ENCODE measurements at places on chromosomes 6 and 20.

DNA sequence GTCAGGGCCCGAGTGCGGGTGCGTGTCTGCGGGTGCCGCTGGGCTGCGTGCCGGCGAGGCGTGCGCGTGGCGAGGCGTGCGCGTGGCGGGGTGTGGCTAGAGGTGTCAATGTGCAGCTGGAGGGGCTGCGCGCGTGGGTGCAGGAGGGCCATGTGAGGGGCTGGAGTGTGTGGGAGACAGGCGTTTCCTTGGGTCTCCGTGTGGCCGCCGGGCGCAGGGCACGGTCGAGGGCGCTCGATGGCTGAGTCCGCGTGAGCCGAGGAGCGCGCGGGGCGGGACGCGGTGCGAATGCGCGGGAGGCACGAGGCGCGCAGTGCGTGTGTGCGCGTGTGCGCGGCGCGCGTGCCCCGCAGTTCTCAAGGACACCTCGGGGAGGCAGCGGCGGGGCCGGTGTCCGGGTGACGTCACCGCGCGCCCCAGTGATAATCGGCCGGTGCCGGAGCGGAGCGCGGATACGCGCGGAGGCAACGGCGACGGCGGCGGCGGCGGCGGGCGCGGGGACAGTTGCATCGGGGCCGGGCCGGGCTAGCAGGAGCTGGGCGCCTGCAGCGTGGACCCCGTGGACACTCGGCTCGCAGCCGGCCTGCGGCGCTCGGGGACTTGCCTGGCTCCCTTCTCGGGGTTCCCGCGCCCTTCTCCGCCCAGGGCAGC is 38.7 kb downstream of the YTHDF1 start:
- DNase-seq: no peak

GRCh38 chr6:104640150-104640700 is 219.5 kb downstream of the HACE1 start:
- no peak for DNase-seq

DNA sequence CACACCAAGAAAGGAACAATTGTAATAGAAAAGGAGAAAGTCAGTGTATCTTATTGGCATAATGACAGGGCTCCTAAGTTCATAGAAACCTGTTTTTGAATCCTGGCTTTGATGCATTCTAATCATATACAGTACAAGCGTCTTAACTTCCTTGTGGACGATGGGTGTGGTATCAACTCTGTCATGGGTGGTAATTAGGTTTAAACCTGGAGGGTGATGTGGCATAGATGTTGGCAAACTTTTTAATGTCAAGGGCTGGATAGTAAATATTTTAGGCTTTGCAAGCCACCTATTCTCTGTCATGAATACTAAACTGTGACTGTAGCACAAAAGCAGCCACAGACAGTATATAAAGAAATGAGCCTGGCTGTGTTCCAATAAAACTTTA is 138.7 kb upstream of the EDN1 start:
- DNase-seq: no peak

GRCh38 chr20:44477151-44477550 is 1.5 kb downstream of the TTPAL start:
- DNase-seq: no peak

GRCh38 chr6:134097114-134097707 is 44.8 kb upstream of the SLC2A12 start:
- peak; percentile 24 for DNase-seq

DNA sequence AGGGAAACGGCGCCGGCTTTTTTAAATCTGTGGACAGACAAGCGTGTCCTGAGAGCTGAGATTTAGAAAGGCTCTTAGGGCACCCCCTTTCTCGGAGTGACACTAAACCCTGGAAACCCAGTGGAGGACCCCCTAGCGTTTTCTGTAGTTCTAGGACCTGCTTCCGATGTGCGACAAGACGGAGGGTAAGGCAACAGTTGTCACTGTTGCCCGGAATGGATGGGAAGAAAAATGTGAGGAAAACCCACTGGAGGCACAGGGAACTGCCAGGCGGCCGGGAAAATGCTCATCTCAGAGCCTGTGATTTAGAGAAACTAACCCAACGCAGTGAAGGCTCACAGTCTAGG is 551 bp upstream of the ATP5F1E start:
- no peak for DNase-seq

GRCh38 chr20:40980106-40980827 is 48.4 kb upstream of the TOP1 start:
- DNase-seq: no peak

- no peak for DNase-seq
These were observed 13.6 kb upstream of the CEP85L start for GRCh38 chr6:118665011-118665410.

DNA sequence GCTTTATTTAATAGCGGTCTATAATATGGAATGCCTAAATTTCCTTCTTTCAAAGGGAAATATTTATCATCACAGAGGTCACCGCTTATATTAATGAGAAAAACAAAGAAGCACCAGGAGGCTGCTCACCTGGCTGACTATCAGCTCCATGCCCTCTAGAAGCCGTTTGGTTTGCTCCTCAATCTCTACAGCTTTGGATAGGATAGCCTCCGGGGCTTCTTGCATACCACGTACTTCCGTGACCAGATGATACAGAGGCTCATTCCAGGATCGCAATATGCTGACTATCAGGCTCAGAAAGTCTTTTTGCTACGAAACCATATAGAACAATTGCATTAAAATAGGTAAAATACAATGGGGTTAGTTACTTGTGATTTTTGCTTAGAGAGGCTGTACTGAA is 6.8 kb downstream of the PRL start:
- no peak for DNase-seq

DNA sequence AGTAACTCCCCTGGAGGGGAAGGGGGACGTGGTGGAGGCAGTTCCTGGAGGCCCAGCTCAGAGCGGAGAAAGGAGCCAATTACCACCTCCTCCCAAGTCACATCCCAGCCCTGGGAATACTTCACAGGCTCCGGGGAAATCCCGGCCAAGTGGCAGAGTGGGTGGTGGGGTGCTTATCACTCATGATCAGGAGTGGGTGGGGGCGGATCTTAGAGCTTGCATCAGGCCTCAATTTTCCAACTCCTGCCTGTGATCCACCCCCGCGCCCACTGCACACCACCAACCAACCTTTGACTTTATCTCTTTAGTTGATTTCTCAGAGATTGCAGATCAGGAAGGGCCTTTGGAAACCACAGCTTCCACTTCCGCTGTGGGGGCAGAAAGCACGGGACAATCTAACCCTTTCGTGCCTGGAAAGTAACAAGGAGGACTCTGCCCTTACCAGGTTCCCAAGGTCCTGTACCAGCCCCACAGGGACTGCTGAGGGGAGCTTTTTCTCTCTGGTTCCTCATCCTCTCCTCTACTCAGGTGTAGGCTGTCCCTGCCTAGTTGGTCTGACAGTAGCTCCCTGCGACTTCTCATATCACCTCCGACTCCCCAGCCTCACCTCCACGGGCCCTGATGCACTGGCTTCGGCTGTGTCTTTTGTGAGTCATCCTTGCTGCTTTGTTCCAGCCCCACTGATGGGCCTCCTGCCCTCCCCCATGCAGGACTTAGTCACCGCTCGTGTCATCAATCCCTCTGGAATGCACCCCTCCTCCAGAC is 24.9 kb upstream of the IER3 start:
- DNase-seq: peak; percentile 65

- DNase-seq: no peak
These were observed 15.4 kb downstream of the PTK7 start for GRCh38 chr6:43091436-43091991.

DNA sequence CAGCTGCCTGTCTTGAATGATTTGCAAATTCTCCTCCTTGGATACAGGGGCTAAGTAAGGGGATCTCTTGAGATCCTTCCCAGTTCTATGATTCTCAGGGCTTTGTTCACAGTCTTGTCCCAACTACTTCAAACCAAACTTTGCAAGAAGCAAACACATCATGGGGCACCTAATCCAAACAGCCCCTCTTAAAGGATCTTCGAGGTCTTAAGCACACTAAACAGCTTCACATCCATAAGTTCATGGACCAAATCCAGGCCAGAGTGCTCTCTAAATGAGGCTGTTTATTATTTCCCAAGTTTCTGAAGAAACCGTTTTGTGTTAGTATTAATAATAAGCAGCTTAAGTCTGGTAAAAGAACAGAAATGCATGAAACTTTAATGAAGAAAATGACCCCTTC is 75.2 kb downstream of the KIF6 start:
- no peak for DNase-seq

- DNase-seq: no peak
These were observed 732 bp downstream of the CYP24A1 start for GRCh38 chr20:54172856-54173652.

DNA sequence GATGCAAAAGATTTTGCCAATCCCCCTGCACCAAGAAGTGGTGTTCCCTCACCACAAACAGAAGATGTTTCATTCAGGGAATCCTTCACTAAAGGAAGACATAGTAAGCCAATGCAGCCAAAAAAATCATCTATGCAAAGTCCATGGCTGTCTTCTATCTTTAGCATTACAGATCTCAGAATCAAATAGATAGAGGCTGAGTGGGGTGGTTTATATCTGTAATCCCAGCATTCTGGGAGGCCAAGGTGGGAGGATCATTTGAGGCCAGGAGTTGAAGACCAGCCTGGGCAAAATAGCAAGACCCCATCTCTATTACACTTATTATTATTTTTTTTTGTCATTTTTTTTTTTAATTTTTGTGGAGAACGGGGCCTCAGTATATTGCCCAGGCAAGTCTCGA is 32.9 kb upstream of the ZNF217 start:
- DNase-seq: no peak

- DNase-seq: no peak
These were observed 29.6 kb upstream of the SMIM26 start for GRCh38 chr20:18537651-18538050.

DNA sequence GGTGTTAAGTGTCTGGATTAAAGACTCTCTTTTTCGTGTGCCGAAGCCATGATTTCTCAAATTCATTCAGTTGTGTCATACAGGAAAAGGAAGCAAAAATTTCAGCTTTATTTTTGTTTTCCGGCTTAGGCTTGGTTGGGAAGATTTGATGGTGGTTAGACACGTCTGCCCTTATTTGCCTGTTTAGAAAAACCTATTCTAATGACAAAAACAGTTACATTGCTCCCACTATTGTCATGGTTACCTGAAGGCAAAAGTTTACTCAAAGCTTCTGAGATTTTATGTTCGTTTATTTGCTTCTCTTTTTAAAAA is 982 bp downstream of the DNAJC5 start:
- DNase-seq: no peak

GRCh38 chr20:3613821-3614440 is 49.3 kb downstream of the GFRA4 start:
- no peak for DNase-seq

- no peak for DNase-seq
These were observed 618.9 kb downstream of the DHX35 start for GRCh38 chr20:39581034-39581433.

DNA sequence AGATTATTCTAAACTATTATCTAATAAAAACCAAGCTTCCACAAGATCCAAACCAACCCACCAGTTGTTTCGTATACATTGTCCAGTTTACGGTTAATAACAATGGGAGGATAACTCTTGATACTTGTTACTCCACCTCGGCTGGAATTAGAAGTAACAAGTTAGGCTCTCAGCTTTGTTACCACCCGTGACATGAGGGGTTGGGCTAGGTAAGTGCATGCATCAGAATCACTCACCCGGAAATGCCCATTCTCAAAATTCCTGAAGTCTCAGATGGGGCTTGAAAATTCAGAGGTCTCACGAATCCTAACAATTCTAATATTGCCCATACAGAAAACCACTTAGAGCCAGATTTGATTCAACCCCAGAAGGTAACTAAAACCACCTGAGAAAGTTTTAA is 27.0 kb upstream of the SERPINB1 start:
- DNase-seq: no peak

GRCh38 chr20:36273414-36274180 is 32.5 kb upstream of the DLGAP4 start:
- no peak for DNase-seq

- no peak for DNase-seq
These were observed 190.9 kb downstream of the SASH1 start for GRCh38 chr6:148533309-148534107.

GRCh38 chr6:131787766-131788712 is 19.8 kb upstream of the ENPP1 start:
- DNase-seq: no peak

DNA sequence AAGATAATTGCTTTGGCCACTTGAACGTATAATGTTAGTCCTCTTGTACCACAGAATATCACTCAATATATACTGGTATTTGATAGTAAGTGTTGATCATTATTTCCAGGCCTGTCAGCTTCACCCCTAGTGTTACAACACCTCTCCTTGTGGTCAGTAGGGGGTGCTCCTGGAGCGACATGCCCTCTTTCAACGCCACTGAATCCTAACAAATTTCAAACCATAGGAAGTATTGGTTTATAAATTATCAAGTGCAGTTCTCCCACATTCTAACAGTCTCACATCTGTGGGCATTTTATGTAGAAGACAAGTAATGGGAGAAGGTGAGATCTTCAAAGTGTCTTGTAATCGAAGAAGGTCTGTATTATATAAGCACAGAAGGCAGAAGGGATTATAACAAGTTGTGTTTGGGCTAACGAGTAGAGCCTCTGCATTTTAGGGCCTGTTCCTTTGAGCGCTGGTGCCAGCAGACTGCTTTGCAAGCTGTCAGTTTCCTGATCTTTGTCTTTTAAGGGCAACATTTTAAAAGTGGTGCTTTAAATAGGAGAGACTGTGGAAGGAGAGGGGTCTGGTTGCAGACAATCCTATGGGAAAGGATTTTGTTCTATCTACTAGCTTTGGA is 57.1 kb upstream of the CEP162 start:
- no peak for DNase-seq

DNA sequence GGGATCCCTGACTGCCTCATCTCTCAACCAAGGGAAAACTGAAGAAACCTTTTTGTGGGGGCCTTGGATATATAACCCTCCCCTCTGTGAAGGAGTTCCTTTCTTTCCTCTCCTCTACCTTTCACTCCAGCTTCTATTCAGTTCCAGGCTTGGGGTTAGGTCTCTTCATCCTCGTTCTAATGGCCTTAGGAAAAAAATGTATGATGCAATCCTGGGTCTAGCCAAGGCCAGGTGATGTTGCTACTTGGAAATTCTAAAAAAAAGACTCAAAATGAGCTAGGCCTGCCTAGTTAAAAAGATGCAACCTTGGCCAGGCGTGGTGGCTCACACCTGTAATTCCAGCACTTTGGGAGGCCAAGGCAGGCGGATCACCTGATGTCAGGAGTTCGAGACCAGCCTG is 7.6 kb downstream of the ABCC10 start:
- no peak for DNase-seq

DNA sequence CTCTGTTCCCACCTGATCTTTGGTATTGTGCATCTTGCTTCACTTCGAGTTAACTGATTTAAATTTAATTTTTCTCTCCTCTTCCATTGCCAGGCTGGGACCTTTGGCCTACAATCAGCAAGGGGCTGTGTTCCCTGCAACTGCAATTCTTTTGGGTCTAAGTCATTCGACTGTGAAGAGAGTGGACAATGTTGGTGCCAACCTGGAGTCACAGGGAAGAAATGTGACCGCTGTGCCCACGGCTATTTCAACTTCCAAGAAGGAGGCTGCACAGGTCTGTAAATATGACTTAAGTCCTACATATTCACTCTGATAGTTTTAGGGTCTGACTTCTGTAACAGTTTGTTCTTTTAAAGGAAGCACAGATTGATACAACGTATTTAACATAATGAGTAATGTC is 412.4 kb downstream of the ARHGAP18 start:
- no peak for DNase-seq
